ENCODE measurements at places on chromosomes 5 and 9.

DNA sequence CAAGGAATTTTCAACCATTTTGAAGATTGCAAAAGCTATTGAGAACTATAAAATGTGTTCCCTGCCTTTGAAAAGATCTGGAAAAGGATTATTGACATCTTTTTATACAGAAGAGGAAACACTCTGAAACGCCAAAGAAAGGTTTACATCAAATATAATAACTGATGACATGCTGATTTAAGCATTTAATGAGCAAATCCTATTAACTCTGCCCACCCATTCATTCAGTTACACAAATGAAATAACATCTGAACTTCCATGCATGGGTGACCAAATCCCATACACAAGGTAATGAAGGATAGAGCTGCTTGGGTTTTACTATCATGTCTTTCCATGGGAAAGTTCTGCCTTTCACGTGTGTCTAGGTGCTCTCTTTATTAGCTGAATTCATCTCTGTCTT is 589.4 kb upstream of the WWC1 start:
- no peak for DNase-seq

DNA sequence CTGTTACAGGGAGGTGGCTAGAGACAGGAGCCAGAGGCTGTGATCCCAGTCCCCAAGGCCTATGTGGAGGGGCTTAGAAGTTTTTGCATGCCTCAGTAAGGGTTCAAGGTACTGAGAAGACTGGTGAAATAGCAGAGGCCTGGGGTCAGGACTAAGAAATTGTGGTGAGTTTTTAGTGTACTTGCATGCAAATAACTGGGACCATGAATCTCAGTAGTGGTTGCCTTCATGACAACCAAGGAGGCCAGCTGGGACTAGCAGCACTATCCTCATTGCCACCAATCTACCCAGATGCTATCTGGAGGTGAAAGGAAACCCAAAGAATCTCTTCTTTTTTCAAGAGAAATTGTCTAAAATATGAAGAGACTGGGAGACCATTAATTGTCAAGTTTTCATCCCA is 395.1 kb downstream of the CETN3 start:
- DNase-seq = no peak

- DNase-seq = peak; percentile 39
Measured at GRCh38 chr5:157312492-157312891, 46.6 kb downstream of the CYFIP2 start.

DNA sequence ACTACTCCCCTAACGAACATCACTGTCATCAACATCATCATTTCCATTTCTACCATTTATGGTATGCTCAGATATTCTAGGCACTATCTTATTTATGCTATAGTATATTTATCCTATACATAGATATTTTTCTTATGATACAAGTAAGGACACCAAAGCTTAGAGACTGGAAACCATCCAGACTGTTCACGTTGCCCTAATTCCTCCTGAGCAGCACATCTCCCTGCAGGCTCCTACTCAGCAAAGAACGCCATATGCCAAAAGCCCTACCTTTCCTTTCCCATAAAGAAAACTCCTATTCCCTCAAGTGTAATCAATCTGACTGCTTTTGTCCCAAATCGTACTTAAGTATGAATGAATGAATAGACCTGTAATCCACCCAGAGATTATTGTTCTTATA is 247.0 kb downstream of the PRELID2 start:
- no peak for DNase-seq

- DNase-seq = no peak
Measured at GRCh38 chr9:96484521-96484931, 34.6 kb downstream of the HABP4 start.

DNA sequence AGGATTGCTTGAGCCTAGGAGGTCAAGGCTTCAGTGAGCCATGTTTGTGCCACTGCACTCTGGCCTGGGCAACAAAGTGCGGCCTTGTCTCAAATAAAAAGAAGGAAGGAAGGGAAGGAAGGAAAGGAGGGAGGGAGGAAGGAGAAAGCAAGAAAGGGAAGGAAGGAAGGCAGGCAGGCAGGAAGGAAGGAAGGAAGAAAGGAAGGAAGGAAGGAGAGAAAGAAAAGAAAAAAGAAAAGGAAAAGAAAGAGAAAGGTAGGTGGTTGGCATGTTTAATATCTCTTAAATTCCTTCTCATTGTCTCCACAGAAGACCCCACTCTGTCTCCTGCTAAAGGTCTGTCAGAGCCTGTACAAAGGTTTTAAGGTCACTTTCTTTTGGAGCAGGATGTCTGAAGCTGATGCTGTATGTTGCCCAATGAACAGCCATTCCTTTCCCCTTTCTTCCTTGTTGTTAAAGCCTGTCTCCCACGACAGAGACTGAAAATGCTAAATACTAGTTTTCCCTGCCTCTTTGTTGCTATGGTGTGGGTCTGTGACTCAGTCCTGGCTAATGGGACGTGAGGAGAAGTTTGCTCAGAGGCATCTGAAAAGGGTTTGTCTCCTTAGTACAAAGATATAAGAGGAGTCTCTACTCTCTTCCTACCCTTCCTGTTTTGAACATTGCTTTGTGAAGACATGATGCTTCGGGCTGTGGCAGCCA is 213.3 kb downstream of the PCSK1 start:
- DNase-seq = no peak

GRCh38 chr5:165334201-165334600 is 1828.8 kb downstream of the MAT2B start:
- no peak for DNase-seq

GRCh38 chr9:93636172-93636661 is 59.8 kb downstream of the PHF2 start:
- DNase-seq = no peak

- DNase-seq = no peak
Measured at GRCh38 chr9:113695440-113695851, 180.7 kb upstream of the ZNF618 start.

DNA sequence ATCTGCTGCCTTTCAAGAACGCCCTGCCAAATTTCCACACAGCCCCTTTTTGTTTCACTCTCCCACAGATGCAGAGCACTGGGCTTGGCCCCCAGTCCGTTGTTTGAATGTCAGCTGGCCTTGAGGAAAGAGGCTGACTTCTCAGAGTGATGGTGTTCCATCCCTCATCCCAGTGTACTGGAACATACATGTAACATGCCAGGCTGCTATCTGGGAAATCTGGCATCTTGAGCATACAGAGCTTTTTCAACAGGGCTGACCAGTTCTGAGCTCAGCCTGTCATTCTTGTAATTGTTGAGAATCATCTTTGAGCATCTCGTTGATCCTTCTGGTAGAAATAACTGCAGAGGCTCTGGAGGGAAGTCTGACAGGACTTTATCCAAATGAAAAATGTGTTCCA is 2.8 kb downstream of the GALNT10 start:
- DNase-seq = no peak

DNA sequence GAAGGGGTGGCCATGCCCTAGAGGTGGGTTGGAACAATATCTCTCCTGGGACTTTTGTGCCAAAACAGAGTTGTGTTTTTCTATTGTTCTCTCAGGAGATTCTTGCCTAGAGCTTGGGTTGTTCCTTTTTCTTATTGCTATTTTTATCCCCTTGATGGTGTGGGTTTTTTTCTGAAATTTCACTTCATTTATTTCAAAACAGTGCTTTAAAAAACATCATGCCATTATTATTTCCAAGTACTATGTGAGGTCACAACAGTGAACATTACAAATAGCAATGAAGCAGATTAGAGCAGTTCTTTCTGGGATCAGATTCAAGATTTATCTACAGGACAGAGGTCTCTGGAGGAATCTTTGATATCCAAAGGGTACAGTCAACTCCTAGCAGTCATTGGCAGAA is 76.6 kb downstream of the ACTBL2 start:
- DNase-seq = no peak

GRCh38 chr9:36935332-36935731 is 98.7 kb downstream of the PAX5 start:
- no peak for DNase-seq

- DNase-seq = peak; percentile 34
Measured at GRCh38 chr9:131407717-131408195, 13.9 kb downstream of the PRRC2B start.

DNA sequence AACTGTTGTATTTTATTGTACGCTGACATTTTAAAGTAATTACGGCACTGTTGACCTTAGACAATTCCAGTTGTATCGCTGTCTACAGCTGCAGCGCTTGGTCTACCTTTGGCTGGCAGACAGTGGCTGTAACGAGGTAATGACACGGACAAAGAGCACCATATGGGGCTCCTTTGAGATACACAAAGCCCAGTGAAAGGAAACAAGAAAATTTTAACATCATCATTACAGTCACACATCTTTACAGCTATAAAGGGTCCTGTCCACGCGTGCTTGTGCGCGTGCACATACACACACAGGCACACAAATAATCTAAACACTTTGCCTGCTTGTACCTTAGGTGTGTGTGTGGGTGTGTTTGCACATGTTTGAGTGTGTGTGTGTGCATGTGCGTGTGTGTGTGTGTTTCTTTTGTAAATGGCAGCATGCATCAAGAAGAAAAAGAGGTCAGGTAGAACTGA is 946.0 kb downstream of the NR2F1-AS1 start:
- no peak for DNase-seq

- no peak for DNase-seq
Measured at GRCh38 chr5:134242146-134242545, 16.3 kb upstream of the PPP2CA start.

GRCh38 chr5:135332519-135333150 is 66.4 kb downstream of the MACROH2A1 start:
- DNase-seq = no peak

DNA sequence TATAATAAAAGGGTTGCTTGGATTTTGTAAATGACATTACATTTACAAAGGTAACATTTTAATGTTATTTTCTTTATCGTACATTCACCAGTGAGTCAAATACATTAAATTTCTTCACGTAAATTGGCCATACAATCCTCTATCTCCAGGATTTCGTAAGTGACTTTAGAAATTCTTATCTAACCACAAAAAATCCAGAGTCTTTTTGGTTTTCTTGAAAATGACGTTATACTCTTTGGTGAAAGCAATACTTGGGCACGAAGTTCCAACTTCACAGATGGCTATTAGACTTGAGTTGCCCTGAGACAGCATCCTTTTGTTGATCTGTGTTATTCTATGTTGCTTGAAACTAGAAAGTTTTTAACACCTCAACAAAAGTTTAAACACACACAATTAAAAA is 87.4 kb upstream of the CDH10 start:
- no peak for DNase-seq

GRCh38 chr5:21663082-21663481 is 1190.1 kb downstream of the CDH12 start:
- no peak for DNase-seq

GRCh38 chr5:89289604-89290003 is 406.6 kb upstream of the MEF2C start:
- no peak for DNase-seq

DNA sequence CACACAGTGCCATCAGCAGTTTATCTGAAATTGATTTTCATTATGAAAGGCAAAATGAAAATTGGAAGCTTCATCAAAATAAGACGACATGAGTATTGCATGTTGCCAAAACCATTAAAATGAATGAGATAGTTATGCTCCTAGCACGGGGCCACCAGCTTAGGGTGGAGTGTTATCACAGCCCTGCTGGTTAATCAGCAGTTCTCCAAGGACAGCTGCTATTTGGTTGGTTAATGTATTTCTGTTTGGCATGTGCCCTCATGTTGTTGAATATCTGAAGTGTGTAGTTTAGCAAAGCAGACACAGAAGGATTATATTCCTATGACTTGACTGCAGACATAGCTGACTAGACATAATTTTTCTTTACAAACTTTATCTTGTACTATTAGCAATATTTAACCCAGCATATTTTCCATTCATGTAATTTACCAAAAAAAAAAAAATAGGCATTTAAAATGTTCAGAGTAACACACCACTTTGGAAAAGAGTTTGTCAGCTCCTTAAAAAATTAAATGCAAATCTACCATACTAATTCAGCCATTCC is 98.6 kb upstream of the PIK3R1 start:
- DNase-seq = no peak

DNA sequence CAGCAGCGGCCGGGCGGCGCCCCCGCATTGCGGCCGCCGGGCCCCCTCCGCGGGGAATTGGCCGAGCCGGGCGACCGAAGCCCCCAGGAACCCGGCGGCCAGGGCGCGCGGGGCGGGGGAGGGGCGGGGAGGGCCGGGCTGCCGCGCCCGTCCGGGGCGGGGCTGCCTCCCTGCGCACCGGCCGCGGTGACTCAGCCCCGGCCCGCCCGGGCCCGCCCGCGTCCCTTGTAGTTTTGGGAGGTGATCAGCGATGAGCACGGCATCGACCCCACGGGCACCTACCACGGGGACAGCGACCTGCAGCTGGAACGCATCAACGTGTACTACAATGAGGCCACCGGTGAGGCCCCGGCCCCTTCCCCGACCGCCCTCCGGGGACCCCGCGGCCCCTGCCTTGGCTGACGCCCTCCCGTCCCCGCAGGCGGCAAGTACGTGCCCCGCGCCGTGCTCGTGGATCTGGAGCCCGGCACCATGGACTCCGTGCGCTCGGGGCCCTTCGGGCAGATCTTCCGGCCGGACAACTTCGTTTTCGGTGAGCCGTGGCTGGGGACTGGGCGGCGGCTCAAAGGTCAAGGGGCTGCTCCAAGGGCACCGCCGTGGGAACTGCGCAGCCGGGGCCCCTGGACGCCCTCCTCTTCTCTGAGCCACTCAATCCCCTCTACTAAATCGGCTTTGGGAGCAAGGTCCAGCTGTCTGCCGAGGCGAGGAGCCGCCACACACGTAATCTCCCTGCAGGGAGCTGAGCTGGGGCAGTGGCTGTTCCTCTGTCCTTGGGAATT is 592 bp downstream of the TUBB4B start:
- DNase-seq = peak; percentile 61

GRCh38 chr5:14227513-14227912 is 84.4 kb downstream of the TRIO start:
- no peak for DNase-seq

DNA sequence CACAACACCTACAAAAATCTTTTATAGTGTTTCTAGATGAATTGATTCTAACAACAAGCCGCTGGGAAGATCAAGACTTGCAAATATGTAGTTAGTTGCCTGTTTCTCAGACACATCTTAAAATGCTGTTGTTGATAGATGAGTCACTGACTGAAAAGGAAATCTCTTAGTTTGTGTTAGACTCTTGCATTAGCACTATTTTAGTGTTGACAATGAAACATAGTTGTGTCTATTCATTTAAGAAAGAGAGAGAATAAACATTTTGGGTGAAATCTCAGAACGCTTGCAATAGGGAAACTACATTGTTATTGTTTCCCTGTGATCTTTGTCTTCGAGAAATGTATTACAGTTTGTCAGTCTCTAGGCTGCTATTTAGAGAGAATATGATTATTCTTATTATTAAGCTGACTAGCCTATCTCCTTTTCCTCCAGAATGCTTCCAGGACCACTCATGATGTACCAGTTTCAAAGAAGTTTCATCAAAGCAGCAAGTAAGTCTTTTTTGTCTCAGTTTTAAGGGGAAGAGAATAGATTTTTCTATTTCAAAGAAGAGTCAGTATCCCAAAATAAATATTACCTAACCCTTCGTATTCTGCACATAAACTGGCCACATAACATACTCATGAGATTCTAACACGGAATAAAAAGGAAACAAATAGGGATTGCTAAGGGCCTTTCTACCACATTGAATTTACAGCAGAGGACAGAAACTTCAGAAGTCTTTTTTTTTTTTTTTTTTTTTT is 285.6 kb downstream of the ARHGAP26 start:
- no peak for DNase-seq

GRCh38 chr5:160054831-160055230 is 45.9 kb downstream of the TTC1 start:
- DNase-seq = no peak

Measured in T-helper 22 cell (primary cell).